Neural crest cell (in vitro differentiated cells): ENCODE measurements at places on chromosomes 1 and 21. TPM values are rescaled to one million over a fixed set of nuclear protein-coding genes. Genes with fewer than 3 reads are reported as not detected.

DNA sequence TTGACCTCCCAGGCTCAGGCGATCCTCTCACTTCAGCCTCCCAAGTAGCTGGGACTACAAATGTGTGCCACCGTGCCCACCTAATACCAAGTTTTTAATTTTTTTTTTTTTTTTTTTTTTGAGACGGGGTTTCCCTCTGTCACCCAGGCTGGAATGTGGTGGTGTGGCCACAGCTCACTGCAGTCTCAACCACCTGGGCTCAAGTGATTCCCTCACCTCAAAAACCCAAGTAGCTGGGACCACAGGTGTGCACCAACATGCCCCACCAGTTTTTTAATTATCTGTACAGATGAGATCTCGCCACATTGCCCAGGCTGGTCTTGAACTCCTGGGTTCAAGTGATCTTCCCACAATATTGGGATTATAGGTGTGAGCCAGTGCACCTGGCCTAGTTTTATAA is 22.7 kb downstream of the PTP4A2 start:
- peaks cover 21% of the 10 kb centered on the region for H3K36me3 ChIP-seq
- DNase-seq, result no peak
- no peaks in the 10 kb centered on the region for H3K4me1 ChIP-seq
- H3K4me3 ChIP-seq, result no peak overlapping the region

DNA sequence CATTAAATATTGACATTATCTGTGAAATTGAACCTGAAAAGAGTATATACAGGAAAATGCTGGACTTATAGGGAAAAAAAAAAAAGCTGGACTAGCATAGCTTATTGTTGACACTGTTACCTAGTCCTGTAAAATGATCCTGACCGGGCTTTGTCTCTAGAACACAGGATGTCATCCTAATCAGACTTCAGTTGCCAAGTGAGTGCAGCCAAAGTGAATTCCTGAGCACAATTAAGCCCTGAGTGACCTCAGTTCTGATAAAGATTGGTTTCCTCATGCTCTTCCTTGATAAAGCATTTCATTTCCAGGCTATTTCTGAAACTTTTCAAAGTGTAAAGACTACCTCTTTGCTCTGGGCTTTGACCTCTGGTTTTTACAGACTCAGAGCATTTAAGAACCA is 19.8 kb downstream of the SELP start:
- peaks cover 73% of the 10 kb centered on the region for H3K27me3 ChIP-seq
- no peaks in the 10 kb centered on the region for H3K36me3 ChIP-seq
- no peak overlapping the region for H3K27ac ChIP-seq
- DNase-seq, result no peak

DNA sequence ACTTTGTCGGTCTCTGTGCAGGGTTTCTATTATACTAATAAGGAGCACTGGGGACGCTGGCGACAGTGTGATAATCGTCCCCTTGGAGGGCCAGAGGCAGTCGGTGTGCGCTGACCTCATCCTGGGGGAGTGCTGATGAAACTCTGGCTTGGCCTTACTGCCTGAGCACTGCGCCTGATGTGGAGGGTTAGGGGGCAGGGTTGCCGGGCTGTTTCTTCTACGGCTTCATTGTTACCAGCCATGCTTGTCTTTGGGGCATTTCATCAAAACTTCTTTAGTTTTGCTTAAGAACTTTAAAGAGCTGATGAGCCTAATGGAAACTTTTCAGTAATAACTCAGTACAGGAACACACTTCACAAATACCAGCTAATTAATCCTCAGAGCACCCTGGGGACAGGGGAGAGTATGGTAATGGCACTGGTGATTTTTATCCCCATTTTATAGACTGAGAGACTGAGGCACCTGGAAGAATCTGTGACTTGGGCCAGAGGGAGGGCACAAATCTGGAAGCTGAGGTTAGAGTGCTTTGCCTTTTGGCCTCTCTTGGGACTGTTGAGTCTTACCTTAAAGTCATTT is 81.8 kb downstream of the PEX14 start:
- peak; percentile 6 for DNase-seq
- H3K4me1 ChIP-seq, result peaks cover 43% of the 10 kb centered on the region
- peak overlapping the region; percentile 40 for H3K27ac ChIP-seq
- no peaks in the 10 kb centered on the region for H3K27me3 ChIP-seq
- H3K4me3 ChIP-seq, result peak overlapping the region; percentile 10

DNA sequence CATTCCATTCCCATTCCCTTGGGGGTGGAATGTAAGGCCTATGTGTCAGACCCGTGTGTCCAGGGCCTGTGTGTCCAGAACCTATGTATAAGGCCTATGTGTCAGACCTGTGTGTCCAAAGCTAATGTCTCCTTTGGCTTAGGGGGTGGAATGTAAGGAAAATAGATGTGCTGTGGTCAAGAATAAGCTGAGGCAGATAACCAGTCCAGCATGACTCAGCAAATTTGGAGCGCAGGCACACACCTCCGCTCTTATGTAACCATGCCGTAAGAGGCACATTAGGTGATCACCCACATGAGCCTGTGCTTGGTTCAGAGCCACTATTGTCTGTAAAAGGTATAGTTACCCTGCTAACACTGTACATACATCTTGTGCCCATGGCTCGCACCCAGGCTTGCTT is 150.8 kb upstream of the SGIP1 start:
- H3K4me1 ChIP-seq, result no peaks in the 10 kb centered on the region
- H3K4me3 ChIP-seq, result no peak overlapping the region
- H3K27me3 ChIP-seq, result no peaks in the 10 kb centered on the region
- H3K27ac ChIP-seq, result no peak overlapping the region
- peaks cover 8% of the 10 kb centered on the region for H3K36me3 ChIP-seq
- DNase-seq, result no peak

DNA sequence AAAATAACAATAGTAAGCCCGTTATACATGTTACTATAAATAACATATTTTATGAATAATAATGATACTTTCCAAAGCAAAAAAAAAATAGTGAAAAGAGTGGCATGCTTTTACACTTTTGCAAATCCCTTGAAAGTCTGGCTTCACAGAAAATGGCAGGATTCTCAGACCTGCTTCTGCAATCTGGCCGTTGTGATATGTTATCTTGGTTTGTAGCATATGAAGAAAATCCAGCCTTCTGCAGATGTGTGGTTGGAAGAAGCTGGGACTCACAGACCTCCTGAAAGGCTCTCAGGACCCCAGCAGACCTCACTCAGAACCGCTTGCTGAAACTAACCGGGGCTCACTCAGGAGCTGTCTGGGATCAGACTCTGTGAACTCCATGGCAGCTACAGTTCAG is 256.0 kb upstream of the TMEM51 start:
- H3K4me3 ChIP-seq, result no peak overlapping the region
- no peak for DNase-seq
- peaks cover 35% of the 10 kb centered on the region for H3K4me1 ChIP-seq
- peaks cover 2% of the 10 kb centered on the region for H3K27me3 ChIP-seq
- no peak overlapping the region for H3K27ac ChIP-seq

GRCh38 chr1:8019229-8019620 is 6.9 kb downstream of the ERRFI1 start:
- no peak for DNase-seq
- H3K27ac ChIP-seq, result peak overlapping the region; percentile 91
- H3K36me3 ChIP-seq, result no peaks in the 10 kb centered on the region
- peak overlapping the region; percentile 79 for H3K4me3 ChIP-seq

DNA sequence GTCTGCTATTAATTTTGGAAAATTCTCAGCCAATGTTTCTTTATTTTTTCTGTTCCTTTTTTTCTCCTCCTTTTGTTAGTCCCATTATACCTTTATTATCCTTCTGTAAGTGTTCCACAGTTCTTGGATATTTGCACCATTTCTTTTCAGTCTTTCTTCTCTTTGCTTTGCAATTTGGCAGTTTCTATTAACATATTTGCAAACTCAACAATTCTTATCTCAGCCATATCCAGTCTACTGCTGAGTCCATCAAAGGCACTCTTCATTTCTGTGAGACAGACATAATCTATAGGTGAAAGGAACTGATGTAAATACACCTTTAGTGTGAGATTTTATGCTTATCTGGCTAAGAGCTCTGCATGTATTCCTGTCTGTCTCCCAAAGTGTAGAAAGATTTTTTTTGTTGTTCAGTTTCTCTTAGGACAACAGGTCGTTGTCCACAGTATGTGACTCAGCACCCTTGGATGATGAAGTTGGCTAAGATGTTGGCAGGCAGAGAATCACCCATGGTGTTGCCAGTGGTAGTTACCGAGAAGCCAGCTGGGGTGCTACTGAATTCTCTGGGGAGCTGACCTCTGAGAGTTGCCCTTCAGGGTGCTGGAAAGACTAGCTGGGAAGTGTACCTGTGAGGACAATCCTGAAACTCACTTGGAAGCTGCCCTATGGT is 38.4 kb downstream of the LEPR start:
- H3K27ac ChIP-seq, result peak overlapping the region; percentile 39
- DNase-seq, result no peak
- H3K4me3 ChIP-seq, result no peak overlapping the region
- no peaks in the 10 kb centered on the region for H3K27me3 ChIP-seq
- H3K36me3 ChIP-seq, result peaks cover 11% of the 10 kb centered on the region

DNA sequence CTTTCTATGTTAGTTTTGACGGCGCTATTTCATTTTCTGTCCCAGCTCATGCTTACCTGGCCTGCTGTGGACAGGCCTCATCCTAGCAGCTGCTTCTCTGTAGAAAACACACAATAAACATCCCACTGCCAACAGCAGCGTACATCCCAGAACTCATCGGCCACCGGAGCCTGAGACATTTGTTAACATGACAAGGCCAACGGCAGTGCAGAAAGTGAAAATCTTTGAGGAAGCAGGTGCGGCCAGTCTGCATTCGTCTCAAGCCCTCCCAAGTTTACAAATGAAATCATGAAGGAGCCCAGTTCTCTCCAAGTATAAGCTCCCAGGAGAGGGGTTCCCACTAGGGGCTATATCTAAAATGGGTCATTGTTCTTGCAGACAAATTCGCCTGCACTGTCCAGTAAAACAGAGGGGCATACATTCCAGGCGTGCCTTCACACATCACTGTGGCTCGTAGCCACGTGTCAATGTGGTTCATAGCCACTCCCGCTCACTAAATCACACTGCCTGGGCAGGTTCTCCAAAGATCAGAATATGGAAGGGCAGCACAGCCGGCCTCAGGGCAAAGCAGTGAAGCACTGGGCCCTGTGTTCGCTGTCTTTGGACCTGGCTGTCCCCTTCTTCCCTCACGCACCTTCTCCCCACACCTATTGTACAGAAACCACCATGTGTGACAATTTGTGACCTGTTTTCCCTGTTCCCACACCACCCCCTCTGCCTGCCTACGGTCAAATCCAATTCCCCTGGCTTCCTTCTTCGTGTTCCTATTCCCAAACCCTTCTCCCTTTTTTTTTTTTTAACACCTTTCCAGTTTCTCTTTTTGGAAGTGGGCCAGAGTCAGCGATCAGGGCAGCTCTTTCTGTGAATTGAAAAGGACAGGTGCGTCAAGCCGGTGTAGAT is 27.0 kb upstream of the ABCG1 start:
- DNase-seq, result no peak
- peaks cover 5% of the 10 kb centered on the region for H3K4me1 ChIP-seq
- peak overlapping the region; percentile 86 for H3K27ac ChIP-seq
- no peaks in the 10 kb centered on the region for H3K36me3 ChIP-seq
- no peak overlapping the region for H3K4me3 ChIP-seq
- H3K27me3 ChIP-seq, result no peaks in the 10 kb centered on the region

GRCh38 chr1:67753776-67754525 is 69.0 kb downstream of the GADD45A start:
- peaks cover 16% of the 10 kb centered on the region for H3K4me1 ChIP-seq
- no peaks in the 10 kb centered on the region for H3K36me3 ChIP-seq
- no peaks in the 10 kb centered on the region for H3K27me3 ChIP-seq
- no peak overlapping the region for H3K27ac ChIP-seq
- no peak overlapping the region for H3K4me3 ChIP-seq

DNA sequence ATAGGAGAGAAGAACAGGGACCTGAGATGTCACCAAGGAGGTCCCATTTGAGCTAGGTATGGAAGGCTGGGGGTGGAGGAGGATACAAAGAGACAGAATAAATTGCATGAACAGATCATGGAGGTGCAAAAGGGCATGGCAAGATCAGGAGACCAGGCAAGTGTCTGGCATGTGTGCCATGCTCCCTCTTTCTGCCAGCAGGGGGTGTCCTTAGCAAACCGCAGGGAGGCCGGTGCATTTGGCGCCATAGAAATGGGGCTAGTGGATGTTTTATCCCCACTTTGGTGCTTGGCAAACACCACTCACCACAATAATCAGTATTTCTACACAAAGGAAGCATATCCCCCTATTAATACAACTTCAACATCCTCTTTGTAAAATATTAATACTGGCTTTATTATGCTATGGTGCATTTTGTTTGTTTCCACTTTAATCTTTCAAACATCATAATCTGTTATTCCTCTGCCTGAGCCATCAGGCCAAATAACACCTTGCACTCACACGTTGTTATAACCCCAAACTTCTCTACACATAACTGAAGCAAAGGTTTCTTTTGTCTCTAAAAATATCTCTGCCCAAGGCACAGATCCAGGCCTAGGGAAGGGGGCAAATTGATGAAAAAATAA is 25.9 kb downstream of the S100A6 start:
- peaks cover 6% of the 10 kb centered on the region for H3K4me1 ChIP-seq
- H3K27me3 ChIP-seq, result no peaks in the 10 kb centered on the region
- H3K27ac ChIP-seq, result no peak overlapping the region
- DNase-seq, result peak; percentile 60

GRCh38 chr1:245520611-245521010 is 365.8 kb downstream of the KIF26B start:
- no peaks in the 10 kb centered on the region for H3K36me3 ChIP-seq
- H3K4me1 ChIP-seq, result peaks cover 9% of the 10 kb centered on the region
- H3K4me3 ChIP-seq, result no peak overlapping the region
- H3K27me3 ChIP-seq, result no peaks in the 10 kb centered on the region
- no peak for DNase-seq
- H3K27ac ChIP-seq, result no peak overlapping the region

- no peak overlapping the region for H3K4me3 ChIP-seq
- no peaks in the 10 kb centered on the region for H3K36me3 ChIP-seq
- peaks cover 14% of the 10 kb centered on the region for H3K4me1 ChIP-seq
Observed at GRCh38 chr1:205545991-205546390, 41.5 kb downstream of the CDK18 start.

GRCh38 chr21:37210130-37210529 is 57.0 kb downstream of the VPS26C start:
- DNase-seq, result no peak
- no peak overlapping the region for H3K4me3 ChIP-seq
- H3K27ac ChIP-seq, result no peak overlapping the region
- peaks cover 7% of the 10 kb centered on the region for H3K27me3 ChIP-seq
- peaks cover 23% of the 10 kb centered on the region for H3K4me1 ChIP-seq

- H3K27me3 ChIP-seq, result no peaks in the 10 kb centered on the region
- no peaks in the 10 kb centered on the region for H3K4me1 ChIP-seq
- no peaks in the 10 kb centered on the region for H3K36me3 ChIP-seq
Observed at GRCh38 chr1:2376261-2376741, 15.1 kb downstream of the MORN1 start.

DNA sequence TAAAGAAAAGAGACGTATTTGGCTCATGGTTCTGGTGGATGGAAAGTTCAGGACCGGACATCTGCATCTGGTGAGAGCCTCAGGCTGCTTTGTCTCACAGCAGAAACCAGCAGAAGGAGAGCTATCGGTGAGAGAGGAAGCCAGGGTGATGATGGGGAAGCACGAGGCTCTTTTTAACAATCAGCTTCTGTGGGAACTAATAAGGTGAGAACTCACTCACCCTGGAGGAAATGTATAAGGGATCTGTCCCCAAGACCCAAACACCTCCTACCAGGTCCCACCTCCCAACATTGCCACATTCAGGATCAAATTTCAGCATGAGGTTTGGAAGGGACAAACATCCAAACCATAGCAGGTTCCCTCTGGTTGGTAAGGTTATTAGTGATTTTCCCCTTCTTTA is 32.8 kb downstream of the ASTN1 start:
- H3K27ac ChIP-seq, result no peak overlapping the region
- H3K4me3 ChIP-seq, result no peak overlapping the region
- H3K4me1 ChIP-seq, result peaks cover 17% of the 10 kb centered on the region
- DNase-seq, result no peak
- H3K36me3 ChIP-seq, result peaks cover 3% of the 10 kb centered on the region

The SNX7 gene
- 17.5 TPM in 2 replicates for total RNA-seq

The SMPDL3B gene
- not detected in 2 replicates for total RNA-seq

The AGT gene
- total RNA-seq, result 0.16 and 0.26 TPM in 2 replicates

The FCRL6 gene
- not detected in 2 replicates for total RNA-seq

The PRAMEF7 gene
- total RNA-seq, result not detected in 2 replicates
